ENCODE measurements at places on chromosomes 12 and 14. TPM values are rescaled to one million over a fixed set of nuclear protein-coding genes. Genes with fewer than 3 reads are reported as not detected.

The PRIMA1 gene
- 0.75 TPM for total RNA-seq

The CCDC197 gene
- total RNA-seq: 0.04 TPM

The OVCH1 gene
- total RNA-seq: 0.35 TPM

DNA sequence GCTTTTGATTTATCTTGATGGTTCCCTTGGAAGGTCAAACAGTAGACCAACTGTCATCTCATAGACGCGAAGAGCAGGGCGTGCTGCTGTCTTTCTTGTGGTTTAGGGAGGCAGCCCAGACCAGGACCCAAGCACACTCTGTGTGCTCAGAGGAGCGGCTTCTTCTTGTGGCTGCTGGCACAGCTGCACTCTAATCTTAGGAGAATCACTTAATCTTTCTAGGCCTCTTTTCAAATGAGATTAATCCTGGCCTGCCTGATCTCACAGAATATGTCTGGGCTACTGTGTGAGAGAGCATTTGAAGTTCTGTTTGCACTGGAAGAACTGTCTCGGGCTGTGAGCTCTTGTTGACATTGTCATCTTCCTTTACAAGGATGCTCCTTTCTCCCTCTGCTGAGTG lies 60.0 kb upstream of the TRAF3 start:
- DNase-seq: no peak

DNA sequence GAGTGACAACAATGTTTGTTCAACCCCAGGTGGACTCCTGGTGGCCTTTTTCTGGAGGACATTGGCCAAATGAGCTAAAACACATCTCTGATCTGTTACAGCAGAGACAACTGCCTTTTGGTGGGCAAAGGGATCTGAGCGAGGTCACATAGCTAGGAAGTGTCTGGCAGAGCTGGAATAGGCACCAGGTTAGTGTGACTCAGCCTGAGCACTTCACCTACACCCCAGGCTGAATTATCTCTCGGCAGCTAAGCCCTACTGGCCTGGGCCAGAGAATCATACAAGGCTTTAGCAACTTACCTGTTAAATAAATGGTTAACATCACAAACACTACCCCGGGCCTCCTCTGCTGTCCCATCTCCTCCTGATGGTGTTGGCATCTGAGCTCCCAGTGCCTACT lies 50.2 kb upstream of the HSPB8 start:
- no peak for DNase-seq

- DNase-seq: no peak
Observed at GRCh38 chr14:82366803-82367202, 833.1 kb upstream of the SEL1L start.

DNA sequence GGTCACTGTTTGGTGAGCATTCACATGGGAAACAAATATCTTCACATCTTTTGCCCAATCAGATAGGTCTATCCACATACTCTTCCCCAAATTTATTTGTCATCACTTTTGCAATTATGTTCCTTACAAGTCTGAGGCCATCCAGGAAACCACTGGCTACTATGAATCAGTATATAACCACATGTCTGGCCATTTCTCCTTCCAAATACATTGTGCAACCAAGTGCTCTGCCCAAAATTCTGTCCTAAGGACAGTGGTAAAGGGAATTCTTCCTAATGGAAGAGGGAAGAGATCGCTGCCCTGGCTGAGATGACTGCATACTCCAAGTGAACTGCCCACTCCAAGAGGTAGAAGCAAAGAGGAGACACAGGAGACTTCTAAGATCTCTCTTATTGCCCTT lies 148.9 kb upstream of the MAX start:
- DNase-seq: no peak

The LRRC10 gene
- total RNA-seq: not detected
